RPMI7951 (cell line): ENCODE measurements at places on chromosomes 12 and 14. TPM values are rescaled to one million over a fixed set of nuclear protein-coding genes. Genes with fewer than 3 reads are reported as not detected.

Gene PKP2
- not detected in 2 replicates for total RNA-seq

Gene MANSC4
- not detected in 2 replicates for total RNA-seq

Gene CD163
- not detected in 2 replicates for total RNA-seq

Gene CLBA1
- total RNA-seq: 3.9 and 8.2 TPM in 2 replicates

Gene KRT84
- not detected in 2 replicates for total RNA-seq

Gene CRADD
- 26.7 and 27.1 TPM in 2 replicates for total RNA-seq

Gene RFLNA
- 1.3 and 1.7 TPM in 2 replicates for total RNA-seq

Gene BICDL1
- not detected in 2 replicates for total RNA-seq

Gene KITLG
- total RNA-seq: 4.7 and 5.4 TPM in 2 replicates

Gene PLA2G1B
- total RNA-seq: 1.1 TPM in 1 of 2 replicates, not detected in the other

Gene PLCZ1
- not detected in 2 replicates for total RNA-seq

Gene DYRK4
- total RNA-seq: 50.6 and 54.5 TPM in 2 replicates

Gene CLEC4C
- total RNA-seq: not detected in 2 replicates

GRCh38 chr12:103301642-103302591 lies 193.9 kb downstream of the C12orf42 start:
- DNase-seq: no peak

DNA sequence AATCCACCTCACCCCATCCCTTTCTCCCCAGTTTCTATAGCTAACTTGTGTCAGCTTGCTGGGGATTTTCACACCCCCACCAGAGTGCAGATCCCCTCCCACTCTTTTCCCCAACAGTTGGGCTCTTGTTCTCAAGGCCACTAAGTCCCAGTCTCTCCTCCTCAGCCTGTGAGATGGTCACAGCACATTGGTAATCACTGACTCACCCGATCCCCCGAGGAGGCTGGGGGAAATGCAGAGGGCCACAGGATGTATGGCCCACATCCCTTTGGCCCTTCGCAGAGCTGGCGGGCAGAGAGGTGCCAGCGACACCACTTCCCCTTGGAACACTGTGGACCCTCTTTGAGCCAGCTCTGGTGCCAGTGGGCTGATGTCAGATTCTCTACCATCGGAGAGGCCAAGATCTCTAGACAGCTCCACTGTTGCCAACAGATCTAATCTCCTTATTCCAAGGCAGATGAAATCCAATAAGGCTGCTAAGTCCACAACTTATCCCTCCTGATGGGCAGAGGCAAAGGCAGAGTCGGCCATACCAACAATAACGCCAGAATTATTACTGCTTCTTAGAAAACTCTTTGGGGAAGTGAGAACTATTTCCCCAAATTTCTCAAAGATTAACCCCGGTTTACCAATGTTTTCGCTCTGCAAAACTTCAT lies 1.6 kb downstream of the FMNL3 start:
- peak; percentile 89 for DNase-seq

- DNase-seq: no peak
Observed at GRCh38 chr12:113650476-113650875, 178.8 kb upstream of the LHX5 start.

GRCh38 chr12:66055837-66056319 lies 74.7 kb downstream of the LLPH start:
- no peak for DNase-seq

DNA sequence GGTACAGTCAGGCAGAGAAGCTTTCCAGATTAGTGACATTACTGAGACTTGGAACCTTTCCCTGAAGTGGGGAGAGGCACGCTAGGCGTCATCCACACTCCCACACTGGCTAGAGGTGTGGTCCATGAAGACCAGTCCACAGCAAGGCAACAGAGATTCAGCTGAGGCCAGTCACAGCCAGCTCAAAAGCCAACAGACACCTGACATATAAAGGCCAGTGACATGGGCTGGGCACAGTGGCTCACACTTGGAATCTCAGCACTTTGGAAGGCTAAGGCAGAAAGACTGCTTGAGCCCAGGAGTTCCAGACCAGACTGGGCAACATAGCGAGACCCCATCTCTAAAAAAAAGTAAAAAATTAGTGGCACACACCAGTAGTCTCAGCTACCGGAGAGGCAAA lies 10.9 kb downstream of the HRK start:
- no peak for DNase-seq

DNA sequence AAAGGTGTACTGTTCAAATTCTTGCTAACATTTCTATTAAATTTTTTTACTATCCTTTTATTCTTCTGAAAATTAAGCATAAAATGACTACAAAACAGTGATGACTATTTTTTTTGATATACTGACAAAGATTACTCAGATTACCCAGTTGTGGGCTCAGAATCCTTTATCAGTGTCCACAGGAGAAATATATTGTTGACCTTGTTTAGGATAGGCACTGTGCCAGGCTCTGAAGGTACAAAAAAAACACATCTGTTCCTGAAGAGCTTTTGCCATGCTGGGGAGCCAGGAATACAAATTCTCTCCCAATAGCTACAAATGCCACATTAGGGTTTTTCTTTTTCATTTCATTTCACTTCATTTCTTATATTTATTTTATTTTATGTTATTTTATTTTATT lies 26.9 kb upstream of the GCH1 start:
- no peak for DNase-seq

- no peak for DNase-seq
Observed at GRCh38 chr12:32084017-32084688, 22.5 kb upstream of the BICD1 start.

- DNase-seq: no peak
Observed at GRCh38 chr12:108691998-108692808, 39.1 kb downstream of the CORO1C start.

GRCh38 chr14:51564460-51564859 lies 87.2 kb upstream of the FRMD6 start:
- peak; percentile 37 for DNase-seq

- no peak for DNase-seq
Observed at GRCh38 chr12:114038962-114039361, 72.8 kb upstream of the RBM19 start.

GRCh38 chr12:11787933-11788849 lies 138.7 kb downstream of the ETV6 start:
- no peak for DNase-seq

- no peak for DNase-seq
Observed at GRCh38 chr12:51911788-51912711, 4.7 kb downstream of the ACVRL1 start.

DNA sequence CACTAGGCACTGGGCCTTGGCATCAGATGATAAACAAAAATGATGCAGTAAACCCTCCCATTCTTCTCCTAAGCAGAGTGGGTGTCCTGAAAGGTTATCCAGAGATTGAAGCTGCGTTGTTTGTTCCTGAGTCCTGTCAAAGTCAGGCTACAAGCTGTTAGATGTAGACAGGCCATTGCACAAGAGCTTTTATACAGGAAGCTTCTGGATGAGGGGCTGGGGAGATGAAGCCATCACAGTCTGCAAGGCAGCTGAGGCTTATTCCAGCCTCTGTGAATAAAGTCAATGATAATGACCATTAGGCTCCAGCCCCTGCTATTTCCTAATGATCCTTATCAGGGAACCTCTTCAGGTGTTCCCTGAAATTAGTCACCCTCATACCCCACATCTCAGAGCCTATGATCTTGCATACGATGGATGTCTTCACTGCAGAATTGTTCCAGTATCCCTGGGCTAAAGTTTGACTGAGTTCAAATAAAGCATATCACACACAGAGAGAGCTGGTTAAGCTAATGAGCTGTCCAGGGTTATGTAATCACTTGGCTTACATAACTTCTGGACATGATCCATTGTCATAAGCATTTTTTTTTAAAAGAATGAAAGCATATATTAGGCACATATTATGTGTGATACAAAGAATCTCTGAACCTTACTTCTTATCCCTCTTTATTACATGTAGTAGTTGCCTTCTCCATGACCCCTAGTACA lies 337.1 kb upstream of the OR4E1 start:
- DNase-seq: no peak

DNA sequence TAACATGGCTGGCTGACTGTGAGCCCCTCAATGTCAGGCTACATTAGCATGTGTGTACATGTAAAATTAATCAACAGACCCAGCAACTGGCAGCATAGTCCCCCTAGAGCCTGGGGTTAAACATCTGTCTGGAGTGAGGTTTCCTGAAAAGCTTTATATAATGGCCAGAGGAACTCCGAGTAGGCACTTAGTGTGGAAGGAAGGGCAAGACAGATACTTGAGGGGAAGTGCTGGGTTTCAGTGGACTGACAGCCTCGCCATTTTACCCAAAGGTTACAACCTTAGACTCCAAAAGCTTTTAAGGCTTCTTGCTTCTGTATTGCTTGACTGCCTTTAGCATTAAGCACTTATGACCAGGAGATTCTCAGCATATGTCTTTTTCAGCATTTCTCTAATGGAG lies 430.8 kb downstream of the FLRT2 start:
- DNase-seq: no peak

DNA sequence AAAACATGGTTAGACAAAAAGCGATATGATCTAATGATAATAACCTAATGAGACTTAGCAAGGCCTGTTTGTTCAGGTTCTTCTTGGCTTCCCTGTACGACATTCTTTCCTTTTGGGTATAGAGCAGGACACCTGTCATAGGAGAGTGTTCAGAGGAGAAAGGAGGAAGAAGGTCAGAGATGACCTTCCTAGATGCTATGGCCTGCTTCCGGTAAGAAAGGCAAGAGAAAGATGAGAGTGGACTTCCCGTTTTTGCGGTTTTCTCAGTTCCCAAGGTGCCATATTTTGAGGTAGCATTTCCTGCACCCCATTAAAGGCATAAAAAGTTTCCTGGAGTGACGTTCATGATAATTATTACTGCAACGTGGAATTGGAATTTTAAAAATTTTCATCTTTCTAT lies 8.7 kb downstream of the CLEC4E start:
- DNase-seq: no peak
